ENCODE measurements at places on chromosomes 6 and 20.

DNA sequence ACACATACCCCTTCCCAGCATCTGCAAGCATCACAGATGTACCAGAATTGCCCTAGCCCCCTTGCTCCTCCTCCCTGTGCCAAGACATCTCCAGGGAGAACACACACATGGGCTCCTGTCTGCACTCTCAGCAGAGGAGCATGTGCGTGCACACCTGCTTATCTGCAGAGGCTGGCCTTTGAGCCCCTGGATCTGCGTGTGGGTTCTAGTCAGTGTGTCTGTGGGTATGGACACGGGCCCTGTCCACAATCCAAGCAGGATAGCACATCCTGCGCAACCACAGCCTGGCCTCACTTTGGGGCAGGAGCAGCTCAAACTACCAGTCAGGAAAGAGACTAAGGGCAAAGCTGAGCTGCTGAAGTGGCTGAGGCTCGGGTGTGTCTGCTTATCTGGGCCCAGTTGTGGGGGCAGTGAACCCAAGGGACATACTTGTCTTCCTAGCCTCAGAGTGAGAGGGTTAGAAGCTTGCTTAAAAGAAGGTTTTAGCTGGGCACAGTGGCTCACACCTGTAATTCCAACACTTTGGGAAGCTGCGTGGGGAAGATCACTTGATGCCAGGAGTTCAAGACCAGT lies 41.0 kb downstream of the HM13 start:
- DNase-seq = no peak

- DNase-seq = peak; percentile 68
Measured at GRCh38 chr6:80133020-80133419, 26.5 kb downstream of the BCKDHB start.

DNA sequence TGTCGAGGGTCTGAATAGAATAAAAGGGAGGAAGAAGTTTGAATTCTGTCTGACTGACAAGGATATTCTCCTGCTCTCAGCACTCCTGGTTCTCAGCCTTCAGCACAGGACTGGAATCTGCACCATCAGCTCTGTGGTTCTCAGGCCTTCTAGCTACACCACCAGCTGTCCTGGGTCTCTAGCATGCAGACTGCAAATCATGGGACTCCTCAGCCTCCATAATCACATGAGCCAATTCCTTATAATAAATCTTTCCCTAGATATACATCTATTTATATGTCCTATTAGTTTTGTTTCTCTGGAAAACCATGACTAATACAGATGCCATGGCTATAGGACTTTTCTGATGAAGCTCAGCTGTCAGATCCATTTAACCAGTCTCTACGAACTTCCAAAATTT lies 132.8 kb upstream of the ECI2 start:
- DNase-seq = no peak

DNA sequence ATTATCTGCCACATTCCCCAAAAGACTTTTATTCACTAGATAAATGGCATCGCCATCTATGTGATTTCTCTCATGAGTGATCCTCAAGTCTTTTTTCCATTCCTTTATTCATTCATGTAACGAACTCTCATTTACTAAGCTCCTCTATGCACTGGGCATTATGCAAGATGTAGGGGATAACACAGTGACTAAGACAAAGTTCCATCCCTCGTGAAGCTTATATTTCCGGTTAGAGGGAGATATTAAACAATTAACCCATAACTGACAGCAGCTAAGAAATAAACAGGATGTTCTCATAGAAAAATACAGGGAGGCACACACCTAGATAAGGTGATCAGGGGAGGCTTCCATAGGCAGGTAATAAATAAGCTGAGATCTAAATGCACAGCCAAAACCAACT lies 17.2 kb upstream of the PREX1 start:
- DNase-seq = no peak

DNA sequence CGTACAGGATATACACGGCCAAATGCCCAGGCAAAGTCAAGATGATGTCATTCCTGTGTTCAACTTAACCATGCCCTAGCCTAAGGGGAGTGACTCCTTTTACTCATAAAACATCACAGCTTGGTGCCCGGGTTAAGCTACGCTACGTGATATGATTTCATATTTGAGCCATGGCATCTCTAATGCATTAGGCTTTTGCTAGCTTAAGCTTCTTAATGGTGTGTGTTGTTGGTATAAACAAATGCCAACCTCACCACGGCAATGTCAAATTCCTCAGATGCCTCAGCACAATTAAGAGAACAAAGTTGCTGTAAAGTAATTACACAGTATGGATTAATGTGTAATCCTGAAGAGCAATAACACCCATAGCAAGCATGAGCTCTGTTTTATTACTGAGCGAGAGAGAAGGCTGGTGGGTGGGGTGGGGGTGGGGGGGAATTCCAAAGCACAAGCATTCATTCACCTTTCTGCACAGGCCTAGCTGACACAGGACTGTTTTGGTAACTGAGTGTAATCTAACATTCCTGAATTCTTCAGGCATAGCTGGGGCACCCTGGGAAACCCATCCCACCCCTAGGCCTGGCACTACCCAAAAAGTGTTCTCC lies 44.7 kb upstream of the CNKSR3 start:
- DNase-seq = no peak

DNA sequence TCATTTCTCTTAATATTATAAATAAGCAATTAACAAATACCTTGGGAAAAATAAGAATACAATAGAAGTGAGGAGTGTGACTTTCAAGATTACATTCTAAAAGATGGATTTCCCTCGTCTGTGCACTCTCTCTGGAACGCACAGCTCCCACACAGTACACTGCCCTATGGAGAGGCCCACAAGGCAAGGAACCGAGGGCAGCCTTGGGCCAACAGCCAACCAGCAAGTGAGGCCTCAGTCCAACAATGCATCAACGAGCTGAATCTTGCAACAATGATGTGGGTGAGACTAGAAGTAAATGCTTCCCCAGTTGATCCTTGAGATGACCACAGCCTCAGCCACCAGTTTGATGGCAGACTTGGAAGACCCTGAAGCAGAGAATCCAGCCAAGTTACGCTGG lies 34.5 kb upstream of the AVP start:
- no peak for DNase-seq
